ENCODE measurements at places on chromosomes 5 and 9.

GRCh38 chr9:135607401-135608293 lies 31.7 kb downstream of the GLT6D1 start:
- DNase-seq = peak; percentile 66

DNA sequence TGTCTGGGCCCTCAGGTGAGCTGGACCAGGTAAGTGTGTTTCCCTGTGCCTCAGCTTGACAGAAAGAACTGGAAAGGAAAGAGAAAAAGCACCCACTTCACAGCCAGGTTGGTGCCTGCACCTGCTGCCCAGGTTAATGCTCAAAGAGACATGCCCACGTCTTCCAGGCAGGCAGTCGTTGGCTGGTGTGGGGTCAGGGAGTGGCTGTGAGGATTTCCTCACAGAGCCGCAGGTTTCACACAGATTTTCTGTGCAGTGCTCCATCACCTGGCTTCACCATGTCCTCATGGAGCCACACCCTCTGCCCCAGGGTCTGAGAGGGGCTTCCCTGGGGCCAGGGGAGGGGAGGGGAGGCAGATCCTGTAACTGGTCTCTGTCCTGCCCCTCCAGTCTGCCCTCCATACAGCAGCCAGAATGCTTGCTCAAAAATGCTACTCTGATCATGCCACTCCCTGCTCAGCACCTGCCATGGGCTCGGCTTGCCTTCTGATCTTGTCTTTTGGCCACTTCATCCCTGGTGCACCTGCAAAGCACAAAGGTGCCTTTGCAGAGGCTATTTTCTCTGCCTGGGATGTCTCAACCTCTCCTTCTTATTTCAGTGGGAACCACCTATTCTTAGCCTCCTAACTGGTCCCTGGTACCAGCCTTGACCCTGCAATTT lies 82.5 kb upstream of the UBTD2 start:
- no peak for DNase-seq

DNA sequence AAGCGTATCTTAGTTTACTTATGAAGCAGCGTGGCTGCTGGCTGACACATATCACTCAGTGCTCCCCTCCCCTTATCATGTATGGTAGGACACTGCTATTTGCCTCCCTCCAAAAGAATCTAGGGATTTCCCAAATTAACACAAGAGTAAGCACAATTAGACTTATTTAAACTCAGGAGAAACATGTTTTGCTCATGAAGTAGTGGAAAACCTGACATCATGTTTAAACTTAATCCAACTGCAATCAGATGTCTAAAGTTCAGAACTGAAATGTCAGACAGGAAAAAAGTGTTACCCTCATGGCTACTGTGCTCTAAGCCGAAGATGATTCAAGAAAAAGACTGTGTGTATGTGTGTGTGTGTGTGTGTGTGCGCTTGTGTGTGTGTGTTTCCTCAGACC lies 324.1 kb upstream of the TNC start:
- DNase-seq = no peak

- no peak for DNase-seq
These were observed 8.0 kb downstream of the TAF1L start for GRCh38 chr9:32627394-32627954.

DNA sequence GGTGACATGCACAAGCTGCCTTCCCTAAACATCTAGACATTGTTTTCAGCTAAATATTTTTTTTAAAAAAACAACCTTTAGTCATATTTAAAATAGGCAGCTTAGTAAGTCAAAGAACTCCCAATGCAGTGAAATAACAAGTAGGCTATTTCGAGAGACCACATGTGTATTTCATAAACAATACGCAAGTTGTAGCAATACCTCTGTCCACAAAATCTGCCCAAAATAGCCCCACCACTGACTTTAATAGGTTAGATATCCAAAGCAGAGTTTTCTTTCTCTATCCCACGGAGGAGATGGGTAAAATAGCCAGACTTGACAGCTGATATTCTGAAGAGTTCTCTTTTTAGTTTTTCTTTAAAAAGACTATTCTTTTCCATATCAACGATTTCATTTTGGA lies 1.2 kb downstream of the SLC24A2 start:
- no peak for DNase-seq

- no peak for DNase-seq
These were observed 5.2 kb downstream of the GFI1B start for GRCh38 chr9:132983491-132984201.

Data from type B pancreatic cell (in vitro differentiated cells).